SJSA1 (cell line): ENCODE measurements at places on chromosomes 5 and 9.

DNA sequence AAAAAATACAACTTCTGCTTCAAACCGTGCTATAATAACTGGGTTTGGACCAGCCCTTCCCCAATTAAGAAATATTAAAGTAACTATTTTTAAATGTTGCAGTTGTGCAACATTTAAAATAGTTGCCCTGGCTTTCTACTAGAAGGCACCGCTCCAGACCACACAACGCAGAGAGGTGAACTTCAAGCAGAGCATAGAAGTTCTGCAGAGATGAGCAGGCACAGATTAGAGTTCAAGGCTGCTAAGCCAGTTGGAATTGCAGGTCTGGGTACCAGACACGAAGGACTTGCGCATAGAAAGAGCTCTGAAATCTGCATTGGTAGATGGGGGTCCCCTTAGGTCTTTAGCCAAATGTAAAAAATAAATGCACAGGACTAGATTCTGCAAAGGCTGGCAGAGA, 58.7 kb upstream of the GALNT10 start:
- no peak for DNase-seq

- DNase-seq, result no peak
These were observed 74.5 kb downstream of the F2RL2 start for GRCh38 chr5:76548525-76549229.

- DNase-seq, result no peak
These were observed 18.7 kb downstream of the C5orf58 start for GRCh38 chr5:170251462-170251861.

DNA sequence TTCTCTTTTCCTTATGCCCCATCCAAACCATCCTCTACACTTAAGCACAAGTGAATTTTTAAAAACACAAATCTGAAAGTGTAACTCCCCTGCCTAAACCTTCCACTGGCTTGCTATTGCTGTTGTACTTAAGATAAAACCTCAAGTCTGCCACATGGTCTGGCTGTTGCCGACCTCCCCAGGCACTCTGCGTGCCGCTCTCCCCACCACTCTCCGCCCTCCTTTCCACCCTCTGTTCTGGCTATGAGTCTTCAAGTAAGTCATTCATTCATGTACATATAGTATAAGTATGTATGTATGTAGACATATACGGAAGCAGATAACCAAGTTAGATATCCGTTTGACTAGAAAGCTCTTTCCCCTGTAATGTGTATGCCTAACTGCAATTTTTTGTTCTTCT, 94.7 kb upstream of the ANKRD55 start:
- no peak for DNase-seq

DNA sequence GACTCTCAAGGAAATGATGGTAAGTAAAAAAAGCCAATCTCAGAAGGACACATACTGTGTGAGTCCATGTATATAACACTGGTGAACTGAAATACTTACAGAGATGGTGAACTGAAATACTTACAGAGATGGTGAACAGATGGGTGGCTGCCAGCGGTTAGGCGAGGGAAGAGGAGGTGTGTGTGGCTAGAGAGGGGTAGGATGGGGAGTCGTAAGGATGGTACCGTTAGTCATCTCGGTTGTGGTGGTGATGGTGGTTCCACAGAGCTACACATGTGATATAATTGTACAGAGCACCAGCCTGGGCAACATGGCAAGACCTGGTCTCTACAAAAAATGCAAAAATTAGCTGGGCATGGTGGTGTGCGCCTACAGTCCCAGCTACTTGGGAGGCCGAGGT, 113.6 kb upstream of the RAPGEF1 start:
- no peak for DNase-seq

DNA sequence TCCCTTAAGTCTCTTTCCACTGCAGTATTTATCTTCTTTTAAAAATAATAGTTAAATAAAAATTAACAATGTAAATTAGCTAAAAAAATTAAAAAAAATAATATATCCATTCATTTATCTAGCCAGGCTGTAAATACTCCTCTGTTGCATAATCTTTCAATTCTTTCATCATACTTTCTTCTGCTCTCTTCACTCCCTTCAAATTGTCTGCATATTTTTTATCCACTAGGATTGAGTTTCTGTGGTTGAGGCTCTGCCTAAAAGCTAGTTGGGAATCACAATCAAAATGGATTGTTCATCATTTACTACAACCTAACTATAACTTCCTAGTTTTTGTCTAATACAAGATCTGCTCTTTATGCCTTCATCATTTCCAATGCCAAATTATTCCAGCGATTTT, 182.2 kb downstream of the PDE4D start:
- no peak for DNase-seq

- DNase-seq, result no peak
These were observed 854 bp upstream of the ARL15 start for GRCh38 chr5:54311176-54311677.

GRCh38 chr5:132689513-132689912, 15.7 kb downstream of the IL4 start:
- no peak for DNase-seq

DNA sequence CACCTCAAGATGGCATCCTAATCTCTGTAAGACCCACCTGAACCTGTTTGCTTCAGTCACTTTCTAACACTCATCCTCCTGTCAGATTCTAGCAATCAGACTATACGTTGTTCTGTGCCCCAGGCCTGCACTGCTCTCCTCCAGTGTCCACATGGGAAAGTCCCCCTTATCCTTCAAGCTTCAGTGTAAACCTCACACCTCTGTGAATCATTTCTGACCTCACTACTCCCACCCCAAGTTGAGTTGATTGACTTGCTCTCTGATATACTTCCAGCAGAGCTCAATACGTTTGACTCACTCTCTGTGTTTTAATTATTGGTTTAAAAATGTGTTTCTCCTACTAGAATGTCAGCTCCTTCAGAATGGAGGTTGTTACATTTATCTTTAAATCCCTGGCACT, 240.2 kb downstream of the FBXL17 start:
- DNase-seq, result no peak

DNA sequence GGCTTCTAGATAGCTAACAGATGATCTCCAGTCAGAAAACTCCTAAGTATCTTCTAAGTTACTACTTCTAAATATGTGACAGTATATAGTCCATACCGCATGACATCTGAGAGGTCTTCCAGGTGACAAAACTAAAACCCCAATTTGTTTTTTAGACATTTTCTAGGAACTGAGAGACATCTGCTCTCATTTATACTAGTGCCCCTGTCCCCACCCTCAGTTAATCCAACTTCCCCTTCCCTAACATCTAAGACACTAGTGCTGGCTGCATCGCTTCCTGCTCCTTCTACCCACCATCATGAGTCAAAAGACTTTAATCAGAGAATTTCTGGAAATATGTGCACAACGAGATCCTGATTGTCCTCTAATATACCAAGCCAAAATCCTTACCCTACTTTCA, 37.9 kb downstream of the FBXW11 start:
- no peak for DNase-seq

GRCh38 chr9:82356871-82357270, 368.3 kb downstream of the SPATA31D1 start:
- DNase-seq, result no peak

GRCh38 chr5:145787001-145787400, 48.1 kb downstream of the PRELID2 start:
- no peak for DNase-seq

- DNase-seq, result peak; percentile 51
These were observed 138.9 kb downstream of the C9orf50 start for GRCh38 chr9:129481810-129482511.

GRCh38 chr9:128343855-128344254, 3.5 kb downstream of the SLC27A4 start:
- DNase-seq, result no peak

DNA sequence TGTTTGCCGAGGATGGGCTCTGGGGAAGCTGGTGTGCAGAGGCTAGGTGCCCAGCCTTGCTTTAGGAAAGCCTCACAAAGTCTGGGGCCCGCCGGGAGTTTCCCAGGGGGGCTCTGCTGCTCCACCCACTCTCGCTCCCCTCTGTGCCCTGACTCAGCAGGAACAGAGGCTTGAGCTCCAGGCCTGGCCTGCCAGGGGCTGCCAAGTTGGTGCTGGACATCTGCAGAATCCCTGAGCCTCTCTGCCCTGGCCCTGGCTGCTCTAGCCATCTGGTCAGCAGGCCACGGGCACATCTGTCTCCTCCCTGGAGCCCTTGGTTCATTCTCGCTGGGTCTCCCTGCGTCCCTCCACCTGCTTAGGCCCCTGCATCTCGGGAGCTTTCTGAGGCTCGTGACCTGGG, 647 bp upstream of the ADAMTSL2 start:
- no peak for DNase-seq
